ENCODE measurements at places on chromosomes 5 and 9.

GRCh38 chr5:132647473-132647872 lies 10.5 kb upstream of the IL13 start:
- DNase-seq, result no peak

DNA sequence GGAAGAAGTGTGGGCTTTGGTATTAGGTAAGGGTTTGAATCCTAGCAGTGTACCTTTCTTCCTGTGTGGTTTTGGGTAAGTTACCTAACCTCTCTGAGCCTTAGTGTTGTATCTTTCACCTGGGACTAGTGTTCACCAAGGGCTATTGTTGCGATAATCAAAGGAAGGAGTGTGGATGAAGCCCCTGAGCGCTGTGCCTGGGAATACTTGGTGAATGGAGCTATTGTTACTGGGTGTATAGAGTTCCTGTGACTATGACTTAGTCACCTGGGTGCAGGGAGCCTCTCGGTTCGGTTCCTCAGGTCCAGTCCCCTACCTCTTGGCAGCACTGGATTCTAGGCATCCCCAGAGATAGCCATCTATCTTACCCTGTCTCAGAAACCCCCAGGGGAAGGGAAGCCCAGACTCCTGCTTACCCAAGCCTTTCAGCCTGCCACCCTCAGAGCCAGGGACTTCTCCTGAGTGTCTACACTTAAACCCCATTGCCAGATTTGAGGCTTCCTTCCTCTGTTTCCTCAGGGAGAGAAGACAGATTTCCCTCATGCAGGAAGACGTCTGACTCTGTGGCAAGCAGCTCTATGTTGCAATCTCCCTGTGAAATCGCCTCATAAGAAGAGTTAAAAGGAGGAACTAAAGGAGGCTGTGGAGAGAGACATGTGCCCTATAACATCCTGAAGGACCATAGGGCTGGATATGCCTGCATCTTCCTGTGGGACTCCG lies 181.0 kb upstream of the PITX1 start:
- DNase-seq, result no peak

- no peak for DNase-seq
Observed at GRCh38 chr5:18487928-18488480, 853.7 kb downstream of the TAF11L14 start.

DNA sequence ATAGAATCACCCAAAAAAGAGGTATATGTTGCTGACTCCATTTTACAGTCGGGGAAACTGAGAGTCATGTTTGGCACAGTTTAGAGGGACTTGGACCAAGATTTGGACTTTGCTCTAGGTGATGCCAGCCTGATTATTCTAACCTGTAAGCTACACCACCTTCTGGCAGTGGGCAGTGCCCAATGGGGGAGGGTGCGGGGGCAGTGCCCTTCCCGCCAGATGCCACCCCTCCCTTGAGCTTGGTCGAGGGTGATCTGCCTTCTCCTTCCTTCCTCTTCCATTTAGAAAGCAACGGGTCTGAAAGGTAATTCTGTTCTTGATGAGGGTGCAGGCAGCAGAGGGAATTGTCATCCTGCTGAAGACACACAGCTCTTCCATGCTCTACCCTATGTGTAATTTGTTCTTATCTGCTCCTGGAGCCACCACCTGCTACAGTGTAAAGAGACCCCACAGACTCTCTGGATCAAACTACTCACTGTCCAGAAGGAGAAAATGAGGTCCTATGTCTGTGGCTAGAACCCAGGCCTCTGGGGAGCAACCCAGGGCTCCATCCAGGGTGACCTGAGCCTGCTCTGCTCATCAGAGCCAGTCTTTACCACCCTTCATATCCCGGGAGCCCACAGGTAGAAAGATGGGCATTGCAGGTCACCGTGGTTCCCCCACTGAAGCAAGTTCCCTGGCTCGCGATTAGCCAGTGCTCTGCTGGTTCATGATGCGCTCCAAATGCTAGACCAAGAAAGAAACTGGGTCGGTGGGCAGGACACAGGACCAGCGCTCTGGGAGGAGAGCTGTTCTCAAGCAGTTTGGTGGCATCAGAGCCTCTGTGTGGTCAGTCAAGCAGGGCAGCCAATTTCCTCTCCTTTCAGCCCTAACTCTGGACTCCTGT lies 156.2 kb downstream of the RGS3 start:
- no peak for DNase-seq
